ENCODE measurements at places on chromosomes 1 and 21. TPM values are rescaled to one million over a fixed set of nuclear protein-coding genes. Genes with fewer than 3 reads are reported as not detected.

IL19 gene
- not detected for total RNA-seq

GNG12 gene
- total RNA-seq: not detected

RASSF5 gene
- total RNA-seq: 190 TPM

CYP2J2 gene
- 0.28 TPM for total RNA-seq

HOOK1 gene
- 19.2 TPM for total RNA-seq

SLC22A15 gene
- total RNA-seq: 1.2 TPM

- H3K27me3 ChIP-seq: no peaks in the 10 kb centered on the region
- H3K4me1 ChIP-seq: no peaks in the 10 kb centered on the region
- H3K36me3 ChIP-seq: no peaks in the 10 kb centered on the region
- no peak overlapping the region for H3K27ac ChIP-seq
- no peak for DNase-seq
Measured at GRCh38 chr1:64082459-64082858, 121.0 kb upstream of the UBE2U start.

- no peak for DNase-seq
- no peaks in the 10 kb centered on the region for H3K36me3 ChIP-seq
- H3K4me1 ChIP-seq: peaks cover 10% of the 10 kb centered on the region
- no peak overlapping the region for H3K27ac ChIP-seq
- no peaks in the 10 kb centered on the region for H3K27me3 ChIP-seq
Measured at GRCh38 chr21:26171258-26172100, 909 bp upstream of the APP start.

- no peaks in the 10 kb centered on the region for H3K27me3 ChIP-seq
- DNase-seq: no peak
- H3K4me3 ChIP-seq: no peak overlapping the region
- no peaks in the 10 kb centered on the region for H3K4me1 ChIP-seq
Measured at GRCh38 chr21:17699524-17700189, 87.0 kb upstream of the BTG3 start.

GRCh38 chr1:27111626-27112573 is 43.0 kb downstream of the SLC9A1 start:
- DNase-seq: peak; percentile 69
- no peaks in the 10 kb centered on the region for H3K27me3 ChIP-seq
- H3K36me3 ChIP-seq: no peaks in the 10 kb centered on the region

- H3K36me3 ChIP-seq: no peaks in the 10 kb centered on the region
- no peak overlapping the region for H3K27ac ChIP-seq
- no peak for DNase-seq
Measured at GRCh38 chr1:111734856-111735255, 4.3 kb downstream of the INKA2 start.

Measured in CD4-positive, alpha-beta memory T cell (primary cell).